ENCODE measurements at places on chromosomes 7 and 10. TPM values are rescaled to one million over a fixed set of nuclear protein-coding genes. Genes with fewer than 3 reads are reported as not detected.
A peak's percentile ranks its signal among the peaks of the same experiment; 100 is the strongest.

DNA sequence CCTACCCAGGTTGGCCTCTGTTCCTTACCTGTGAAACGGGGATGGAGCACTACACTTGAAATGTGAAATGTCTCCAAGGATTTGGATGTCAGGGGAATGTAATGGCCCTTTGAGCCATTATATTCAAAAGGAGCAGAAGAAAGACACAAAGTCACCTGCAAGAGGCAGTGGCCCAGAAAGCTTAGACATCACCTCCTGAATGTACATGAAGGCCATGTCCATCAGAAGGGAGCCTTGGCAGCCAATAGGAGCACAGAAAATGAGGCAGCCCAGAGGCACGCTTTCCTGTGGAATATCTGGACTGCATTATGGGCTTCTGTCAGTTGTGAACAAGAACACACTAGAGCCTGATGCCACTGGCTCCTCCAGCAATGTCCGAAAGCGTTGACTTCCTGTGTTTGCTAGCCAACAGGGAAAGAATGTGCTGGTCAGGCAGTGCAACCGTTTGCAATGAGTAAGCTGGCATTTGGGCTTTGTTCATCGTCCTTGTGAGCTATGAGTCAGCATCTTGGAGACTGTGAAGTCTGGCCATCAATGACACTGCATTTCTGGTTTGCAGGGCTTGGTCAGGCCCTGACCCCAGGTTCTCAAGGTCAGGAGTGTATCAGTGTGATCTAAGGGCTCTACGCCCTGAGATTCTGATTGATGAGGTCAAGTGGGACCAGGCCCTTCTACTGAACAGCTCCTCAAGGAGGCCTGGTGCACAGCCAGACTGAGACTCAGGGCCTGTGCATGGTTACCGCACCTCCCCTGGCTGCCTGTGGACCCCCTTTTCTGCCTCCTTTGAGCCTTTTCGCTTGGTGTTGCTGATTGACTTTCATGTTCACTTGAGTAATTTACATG, 222.4 kb downstream of the RPS24 start:
- DNase-seq: peak; percentile 98

The DENND2A gene
- total RNA-seq: 5.8 TPM

DNA sequence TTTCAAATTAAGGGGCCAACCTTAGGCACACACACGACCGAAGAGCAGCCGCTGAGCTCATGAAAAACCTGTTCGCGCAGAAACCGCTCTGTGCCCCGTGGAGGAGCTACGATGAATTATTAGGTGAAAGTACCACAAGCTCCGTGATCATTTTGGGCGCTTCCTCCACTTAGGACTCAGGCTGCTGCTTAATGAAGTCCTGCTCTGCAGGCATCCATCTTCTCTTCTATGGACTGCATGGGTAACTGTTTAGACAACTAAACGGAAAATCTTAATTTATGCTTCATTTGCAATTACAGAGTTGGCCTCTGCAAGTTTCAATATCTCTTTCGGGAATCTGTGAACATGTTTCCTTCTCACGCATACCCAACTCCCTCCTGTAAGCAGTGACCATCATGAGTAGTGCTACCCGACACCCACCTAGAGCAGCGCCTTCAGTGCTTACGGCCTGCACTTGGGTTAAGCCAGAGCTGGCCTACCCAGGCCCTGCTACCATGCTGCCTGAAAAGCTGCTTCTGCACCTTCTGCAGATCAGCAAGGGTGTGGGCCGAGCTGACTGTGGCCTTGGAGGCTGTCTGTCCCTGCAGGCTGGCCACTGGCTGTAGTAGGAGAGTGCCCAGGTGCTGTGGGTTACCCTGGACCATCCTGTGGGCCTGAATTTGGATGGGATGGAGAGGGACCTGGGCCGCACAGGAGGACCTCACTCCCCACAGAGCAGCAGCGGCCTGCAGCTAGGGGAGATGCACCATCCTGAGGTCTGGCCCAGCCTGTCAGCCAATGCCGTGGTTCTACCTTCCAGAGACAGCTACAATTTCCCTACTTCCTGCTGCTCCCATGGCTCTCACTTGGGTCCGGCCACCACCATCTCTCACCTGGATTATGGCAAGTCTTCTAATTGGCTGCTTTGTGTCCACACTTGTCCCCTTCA, 36.0 kb downstream of the GNA12 start:
- no peak for DNase-seq

DNA sequence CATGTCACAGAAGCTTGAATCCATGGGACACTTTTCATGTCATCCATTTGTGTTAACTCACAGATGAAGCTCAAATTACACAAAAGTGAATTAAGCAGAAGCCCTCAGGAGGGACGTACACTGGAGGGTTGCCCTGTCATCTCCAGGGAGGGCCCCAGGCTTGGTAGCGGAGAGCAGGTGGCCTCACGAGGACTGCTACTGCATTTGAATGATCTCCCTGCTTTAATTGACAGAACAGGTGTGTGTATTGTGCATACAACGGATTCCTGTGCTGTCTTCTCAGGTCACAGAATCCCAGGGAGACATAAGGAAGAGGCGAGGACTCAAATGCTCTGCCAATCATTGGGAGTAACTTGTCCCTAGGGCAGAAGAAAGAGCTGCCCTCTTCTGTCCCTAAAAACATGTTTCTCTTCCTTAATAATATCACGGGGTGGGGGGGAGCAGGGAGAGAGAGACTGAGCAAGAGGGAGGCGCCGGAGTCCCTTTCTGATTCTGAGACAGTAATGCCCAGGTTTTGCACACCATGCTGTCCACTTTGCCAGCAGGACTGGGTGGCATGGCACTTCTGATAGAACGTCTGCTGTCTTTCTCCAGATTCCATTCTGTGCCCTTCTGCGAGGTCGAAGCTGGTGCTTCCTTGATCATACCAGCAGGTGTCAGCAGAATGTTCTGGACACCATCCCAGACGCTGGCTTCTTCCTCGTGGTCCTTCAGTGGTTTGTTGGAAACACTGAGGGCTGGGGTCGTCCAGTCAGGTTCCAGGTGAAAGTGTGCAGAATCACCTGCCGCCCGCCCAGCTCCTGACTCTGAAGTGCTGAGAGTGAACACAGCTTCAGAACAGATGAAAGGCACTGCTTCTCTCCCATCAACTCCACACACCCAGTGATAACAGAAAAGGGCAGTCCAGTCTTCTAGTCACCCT, 26.2 kb upstream of the RASGEF1A start:
- peak; percentile 54 for DNase-seq

DNA sequence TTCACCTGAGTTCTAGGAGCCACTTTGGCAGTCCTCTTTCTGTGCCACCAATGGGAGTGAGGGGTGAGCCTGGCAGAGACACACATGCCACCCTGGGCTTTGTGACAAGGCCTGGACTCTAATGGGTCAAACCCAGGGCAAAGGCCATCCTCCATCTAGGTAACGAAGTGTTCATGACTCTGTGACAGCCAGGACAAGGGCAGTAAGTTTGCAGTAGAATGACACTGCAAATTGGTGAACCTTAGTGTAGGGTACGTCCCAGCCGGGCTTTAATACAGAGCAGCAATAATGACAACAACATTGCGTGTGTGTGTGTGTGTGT, 43.3 kb downstream of the PAPSS2 start:
- no peak for DNase-seq

DNA sequence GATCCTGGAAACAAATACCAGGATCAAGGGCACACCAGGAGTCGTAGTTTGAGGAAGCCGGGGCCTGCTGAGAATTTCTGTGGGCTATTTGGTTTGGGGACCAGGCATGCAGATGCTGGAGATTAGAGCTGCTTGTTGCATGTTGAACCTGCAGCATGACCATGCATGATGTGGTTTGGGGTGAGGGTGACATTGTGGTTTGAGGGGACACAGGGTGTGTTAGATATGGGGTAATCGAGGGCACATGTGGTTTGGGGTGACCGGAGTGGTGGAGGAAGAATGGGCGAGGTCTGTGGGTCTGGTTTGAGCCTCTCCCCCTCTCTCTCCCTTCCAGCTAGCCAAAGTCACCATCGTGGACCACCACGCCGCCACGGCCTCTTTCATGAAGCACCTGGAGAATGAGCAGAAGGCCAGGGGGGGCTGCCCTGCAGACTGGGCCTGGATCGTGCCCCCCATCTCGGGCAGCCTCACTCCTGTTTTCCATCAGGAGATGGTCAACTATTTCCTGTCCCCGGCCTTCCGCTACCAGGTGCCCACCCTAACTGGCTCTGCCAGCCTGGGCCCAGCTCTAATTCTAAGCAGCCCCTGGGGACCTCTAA, 10.2 kb downstream of the NOS3 start:
- DNase-seq: no peak

The ITIH2 gene
- total RNA-seq: not detected

DNA sequence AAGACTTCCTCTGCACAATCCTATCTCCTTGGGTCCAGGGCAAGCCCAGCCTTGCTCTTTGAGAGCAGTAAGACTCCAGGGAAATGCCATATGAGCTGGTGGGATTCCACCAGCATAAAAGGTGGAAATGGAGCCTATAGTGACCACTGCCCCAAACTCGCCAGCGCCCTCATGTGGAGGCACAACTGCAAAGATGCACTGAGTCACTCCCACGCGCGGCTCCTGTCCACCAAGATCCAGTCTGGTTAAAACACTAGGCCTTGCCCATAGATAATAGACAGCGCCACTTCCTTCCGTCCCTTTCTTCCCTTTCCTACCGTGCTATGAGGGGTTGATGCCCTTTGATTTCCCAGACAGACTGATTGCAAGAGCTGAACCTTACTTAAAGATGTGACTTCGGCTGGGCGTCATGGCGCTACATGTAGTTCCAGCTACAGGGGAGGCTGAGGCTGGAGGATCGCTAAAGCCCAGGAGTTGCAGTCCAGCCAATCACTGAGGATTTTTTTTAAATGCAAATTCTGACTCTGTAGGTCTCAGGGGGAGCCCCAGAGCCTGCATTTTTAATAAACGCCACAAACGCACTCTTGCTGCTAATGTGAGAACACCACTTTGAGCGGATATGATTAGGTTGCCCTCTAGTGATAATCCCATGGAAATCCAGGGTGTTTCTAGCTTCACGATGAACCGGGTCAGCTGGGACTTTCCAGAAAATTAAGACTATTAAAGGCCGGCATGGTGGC, 136.5 kb downstream of the EPC1 start:
- DNase-seq: peak; percentile 74

DNA sequence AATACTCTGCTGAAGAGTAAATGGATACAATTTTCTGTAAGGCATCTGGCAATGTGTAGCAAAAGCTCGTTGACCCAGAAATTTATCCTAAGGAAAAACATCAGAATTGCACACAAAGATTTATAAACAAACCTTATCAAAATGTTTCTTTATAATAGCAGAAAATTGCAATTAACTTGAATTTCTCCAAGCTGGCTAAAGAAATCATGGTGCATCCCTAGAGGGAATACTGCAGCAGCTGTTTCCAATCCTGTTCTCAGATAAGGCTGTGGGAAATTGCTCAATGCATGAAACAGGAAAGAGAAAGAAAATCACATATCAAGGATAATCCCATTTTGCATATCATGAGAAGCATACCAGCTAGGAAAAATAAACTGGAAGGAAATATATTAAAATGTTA, 18.7 kb downstream of the TACR2 start:
- DNase-seq: no peak

GRCh38 chr10:59991661-59992060, 85.3 kb upstream of the CCDC6 start:
- DNase-seq: peak; percentile 59

DNA sequence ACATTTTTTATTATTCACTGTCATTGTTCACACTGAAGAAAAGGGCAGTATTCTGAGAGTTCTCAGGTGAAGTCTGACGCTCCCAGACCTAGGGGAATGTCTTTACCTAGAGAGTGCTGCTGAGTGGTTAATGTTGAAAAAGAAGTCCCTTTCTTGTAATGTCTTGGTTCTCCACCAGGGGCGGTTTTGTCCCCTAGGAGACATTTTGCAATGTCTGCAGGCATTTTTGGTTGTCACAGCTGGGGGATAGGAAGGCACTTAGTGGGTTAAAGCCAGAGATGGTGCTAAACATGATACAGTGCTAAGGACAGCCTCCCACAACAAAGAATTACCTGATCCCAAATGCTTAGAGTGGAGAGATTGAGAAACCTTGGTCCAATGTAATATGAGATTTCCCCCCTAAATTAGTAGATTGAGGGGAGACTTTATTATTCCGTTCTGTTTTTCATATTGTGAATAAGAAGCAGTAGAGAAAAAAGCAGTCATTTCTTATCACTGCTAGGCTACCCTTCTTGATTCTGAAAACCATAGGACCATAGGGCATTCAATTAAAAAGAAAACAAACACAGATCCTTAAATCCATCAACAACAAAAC, 13.1 kb downstream of the UMAD1 start:
- peak; percentile 54 for DNase-seq

The CCL26 gene
- total RNA-seq: 1.7 TPM

DNA sequence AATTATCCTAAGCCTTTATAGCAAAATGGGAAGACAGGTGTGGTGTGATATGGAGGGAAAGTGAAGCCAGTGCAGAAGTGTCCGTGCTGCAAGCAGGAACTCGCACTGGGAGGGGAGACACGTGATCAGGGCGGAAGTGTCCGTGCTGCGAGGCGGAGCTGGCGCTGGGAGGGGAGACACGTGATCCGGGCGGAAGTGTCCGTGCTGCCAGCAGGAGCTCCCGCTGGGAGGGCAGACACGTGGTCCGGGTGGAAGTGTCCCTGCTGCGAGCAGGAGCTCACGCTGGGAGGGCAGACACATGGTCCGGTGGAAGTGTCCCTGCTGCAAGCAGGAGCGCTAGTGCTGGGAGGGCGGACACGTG, 40.5 kb upstream of the PRKAR1B start:
- DNase-seq: no peak

The TMEM196 gene
- not detected for total RNA-seq

GRCh38 chr10:80144067-80144695, 11.7 kb downstream of the PLAC9 start:
- DNase-seq: peak; percentile 11

DNA sequence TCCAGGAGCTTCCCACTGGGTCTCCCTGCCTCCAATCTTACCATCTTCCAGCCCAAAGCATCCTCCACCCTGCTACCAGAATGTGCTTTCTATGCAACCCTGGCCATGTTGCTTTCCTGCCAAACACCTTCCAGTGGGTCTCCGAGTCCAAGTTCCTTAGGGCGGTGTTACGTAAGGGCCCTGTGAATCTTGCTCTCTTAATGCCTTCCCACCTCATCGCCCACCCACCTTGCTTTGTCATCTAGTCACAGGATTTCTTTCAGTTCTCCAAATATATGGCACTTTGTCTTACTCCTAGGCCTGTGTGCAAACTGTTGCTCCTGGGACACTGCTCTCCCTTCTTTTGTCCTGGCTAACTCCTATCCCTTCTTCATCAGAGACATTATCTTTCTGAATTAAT, 344.5 kb downstream of the RPS24 start:
- no peak for DNase-seq

The SAP25 gene
- total RNA-seq: 0.19 TPM

The ACTR3C gene
- total RNA-seq: 2.8 TPM

Measured in A172 (cell line).